Common myeloid progenitor, CD34-positive (primary cell): ENCODE measurements at places on chromosomes 7 and 10.

DNA sequence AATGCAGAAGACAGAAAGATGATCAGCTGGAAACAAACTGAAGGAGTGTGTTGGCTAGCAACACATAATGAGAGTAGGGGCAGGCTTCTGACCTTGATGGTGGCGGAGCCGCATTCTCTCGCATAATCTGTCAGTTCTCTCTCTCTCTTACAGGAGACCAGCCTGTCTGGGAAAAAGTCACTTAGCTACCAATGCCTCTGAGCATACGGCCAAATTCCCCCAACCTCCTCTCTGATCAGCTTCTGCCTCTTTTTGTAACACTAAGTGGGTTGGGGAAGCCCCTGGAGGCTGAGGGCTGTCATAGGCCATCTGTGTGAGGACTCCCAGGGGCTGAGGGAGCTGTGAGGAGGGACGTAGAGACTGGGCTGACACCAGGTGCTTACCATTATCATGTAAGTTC, 104.6 kb downstream of the HIPK2 start:
- no peaks in the 10 kb centered on the region for H3K27me3 ChIP-seq
- H3K27ac ChIP-seq = no peak overlapping the region
- peak; percentile 22 for DNase-seq
- H3K4me3 ChIP-seq = no peak overlapping the region
- no peaks in the 10 kb centered on the region for H3K36me3 ChIP-seq

- no peaks in the 10 kb centered on the region for H3K36me3 ChIP-seq
- DNase-seq = no peak
Measured at GRCh38 chr10:2834214-2834613, 233.1 kb upstream of the PFKP start.

DNA sequence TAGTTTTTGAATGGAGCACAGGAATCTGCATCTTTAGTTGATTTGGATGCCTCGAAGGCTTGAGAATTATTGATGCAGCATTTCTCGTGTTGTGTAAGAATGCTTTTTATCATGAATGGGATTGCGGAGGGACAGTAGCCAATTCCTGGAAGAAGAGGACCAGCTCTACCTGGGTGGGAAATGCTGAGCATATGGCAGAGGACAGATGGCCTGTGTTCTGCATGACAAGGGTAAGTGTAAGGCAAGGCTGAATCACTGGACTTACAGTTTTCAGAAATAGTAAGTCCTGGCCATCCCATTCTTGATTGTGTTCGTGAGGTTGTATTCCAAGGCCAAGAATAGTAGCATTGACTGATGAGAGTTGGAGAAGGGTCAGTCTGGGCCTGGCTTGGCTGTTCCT, 15.9 kb downstream of the RP9 start:
- DNase-seq = no peak
- no peak overlapping the region for H3K27ac ChIP-seq
- no peaks in the 10 kb centered on the region for H3K27me3 ChIP-seq
- H3K4me3 ChIP-seq = no peak overlapping the region
- peaks cover 12% of the 10 kb centered on the region for H3K36me3 ChIP-seq

- DNase-seq = no peak
- no peak overlapping the region for H3K27ac ChIP-seq
- no peaks in the 10 kb centered on the region for H3K36me3 ChIP-seq
- no peak overlapping the region for H3K4me3 ChIP-seq
Measured at GRCh38 chr10:128576943-128577670, 450.9 kb upstream of the MKI67 start.

DNA sequence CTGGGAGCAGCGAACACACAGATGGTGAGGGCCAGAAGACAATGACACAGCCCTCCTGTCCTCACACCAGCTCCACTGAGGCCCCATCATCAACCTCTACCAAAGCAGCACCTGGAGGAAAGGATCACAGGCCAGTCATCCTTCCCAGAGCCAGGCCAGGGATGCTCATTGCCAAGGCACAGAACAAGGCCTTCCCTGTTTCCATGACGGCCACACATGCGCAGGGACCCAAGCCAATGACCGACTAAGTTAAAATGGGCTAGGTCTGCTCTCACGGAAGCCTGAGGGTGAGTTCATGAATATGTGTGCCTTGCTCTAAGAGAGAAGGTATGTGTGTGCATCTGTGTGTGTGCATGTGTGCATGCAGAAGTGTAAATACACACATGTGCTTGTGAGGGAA, 39.6 kb downstream of the COBL start:
- no peak overlapping the region for H3K4me3 ChIP-seq
- no peaks in the 10 kb centered on the region for H3K4me1 ChIP-seq
- H3K27me3 ChIP-seq = no peaks in the 10 kb centered on the region

GRCh38 chr10:11625019-11625735, 13.7 kb upstream of the USP6NL start:
- DNase-seq = peak; percentile 57
- H3K27me3 ChIP-seq = no peaks in the 10 kb centered on the region
- no peak overlapping the region for H3K4me3 ChIP-seq
- H3K36me3 ChIP-seq = no peaks in the 10 kb centered on the region
- H3K4me1 ChIP-seq = peaks cover 3% of the 10 kb centered on the region
- no peak overlapping the region for H3K27ac ChIP-seq

DNA sequence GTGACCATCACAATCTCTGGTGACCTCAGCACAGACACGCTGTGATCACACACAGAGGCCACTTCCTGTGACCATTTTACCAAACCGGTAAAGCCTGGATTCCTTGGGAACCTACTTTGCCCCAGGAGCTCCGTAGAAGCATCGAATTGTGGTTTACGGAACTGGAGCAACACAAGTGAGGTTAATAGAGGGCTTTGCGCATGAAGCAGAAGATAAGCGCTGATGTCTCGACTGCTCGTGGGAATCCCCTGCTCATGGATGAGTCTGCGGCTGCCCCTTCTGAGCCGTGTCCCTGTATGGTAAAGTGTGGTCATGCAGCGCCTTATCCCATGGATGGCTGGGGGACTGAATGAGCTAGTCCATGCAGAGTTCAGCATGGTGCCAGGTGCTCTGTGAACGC, 53.6 kb downstream of the VIPR2 start:
- no peak overlapping the region for H3K27ac ChIP-seq
- no peaks in the 10 kb centered on the region for H3K4me1 ChIP-seq
- DNase-seq = no peak
- no peak overlapping the region for H3K4me3 ChIP-seq

DNA sequence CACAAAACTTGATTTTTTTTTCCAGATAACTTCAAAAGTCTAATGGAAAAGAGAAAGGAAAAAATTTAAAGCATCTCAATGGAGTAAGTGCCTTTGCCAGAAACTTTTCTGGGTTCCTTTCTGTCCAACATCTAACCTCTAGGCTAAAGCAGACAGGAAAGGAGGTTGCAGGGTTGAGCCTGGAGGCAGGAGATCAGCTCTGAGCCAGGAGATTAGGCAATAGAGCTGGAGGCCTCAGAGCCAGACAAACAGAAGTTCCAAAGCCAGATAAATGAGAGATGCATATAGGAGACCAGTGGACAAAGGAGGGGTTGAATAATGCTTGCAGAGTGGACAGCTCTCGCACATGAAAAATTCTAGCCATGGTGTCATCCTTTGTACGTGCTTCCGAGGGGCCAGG, 42.9 kb downstream of the CHN2 start:
- no peak for DNase-seq
- no peaks in the 10 kb centered on the region for H3K4me1 ChIP-seq
- no peak overlapping the region for H3K4me3 ChIP-seq
- H3K27me3 ChIP-seq = no peaks in the 10 kb centered on the region

- no peak overlapping the region for H3K27ac ChIP-seq
- no peak for DNase-seq
- H3K4me1 ChIP-seq = no peaks in the 10 kb centered on the region
- H3K36me3 ChIP-seq = no peaks in the 10 kb centered on the region
- H3K4me3 ChIP-seq = no peak overlapping the region
Measured at GRCh38 chr7:155166108-155166507, 96.0 kb downstream of the HTR5A start.

- peaks cover 4% of the 10 kb centered on the region for H3K36me3 ChIP-seq
- no peak overlapping the region for H3K27ac ChIP-seq
- DNase-seq = no peak
- no peaks in the 10 kb centered on the region for H3K27me3 ChIP-seq
- H3K4me3 ChIP-seq = no peak overlapping the region
Measured at GRCh38 chr7:94512735-94513564, 3.3 kb downstream of the CASD1 start.

GRCh38 chr7:158384746-158385145, 202.9 kb downstream of the PTPRN2 start:
- no peaks in the 10 kb centered on the region for H3K36me3 ChIP-seq
- H3K27me3 ChIP-seq = no peaks in the 10 kb centered on the region
- no peak overlapping the region for H3K27ac ChIP-seq
- no peak overlapping the region for H3K4me3 ChIP-seq
- no peak for DNase-seq

DNA sequence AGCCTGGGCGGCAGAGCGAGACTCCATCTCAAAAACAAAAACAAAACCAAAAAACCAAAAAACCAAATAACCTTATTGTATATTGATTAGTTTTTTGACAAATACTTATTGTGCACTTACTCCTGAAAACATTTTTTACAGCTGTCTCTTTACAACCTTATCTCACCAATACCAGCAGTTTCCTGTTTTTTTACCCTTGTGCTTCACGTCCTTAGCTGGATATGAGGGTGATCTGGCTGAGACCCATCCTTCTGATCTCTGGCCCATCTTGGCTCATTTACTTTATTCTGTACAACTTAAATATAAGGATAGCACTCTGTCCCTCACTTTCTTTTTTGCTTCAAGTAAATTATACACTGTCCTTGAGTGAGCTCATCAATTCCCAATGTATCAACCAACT, 104.6 kb upstream of the DNAJB12 start:
- H3K4me3 ChIP-seq = no peak overlapping the region
- peak; percentile 86 for DNase-seq
- no peaks in the 10 kb centered on the region for H3K27me3 ChIP-seq
- H3K36me3 ChIP-seq = no peaks in the 10 kb centered on the region

GRCh38 chr10:86931872-86932271, 25.5 kb downstream of the MMRN2 start:
- no peaks in the 10 kb centered on the region for H3K27me3 ChIP-seq
- no peaks in the 10 kb centered on the region for H3K36me3 ChIP-seq
- no peak overlapping the region for H3K27ac ChIP-seq
- H3K4me3 ChIP-seq = no peak overlapping the region

DNA sequence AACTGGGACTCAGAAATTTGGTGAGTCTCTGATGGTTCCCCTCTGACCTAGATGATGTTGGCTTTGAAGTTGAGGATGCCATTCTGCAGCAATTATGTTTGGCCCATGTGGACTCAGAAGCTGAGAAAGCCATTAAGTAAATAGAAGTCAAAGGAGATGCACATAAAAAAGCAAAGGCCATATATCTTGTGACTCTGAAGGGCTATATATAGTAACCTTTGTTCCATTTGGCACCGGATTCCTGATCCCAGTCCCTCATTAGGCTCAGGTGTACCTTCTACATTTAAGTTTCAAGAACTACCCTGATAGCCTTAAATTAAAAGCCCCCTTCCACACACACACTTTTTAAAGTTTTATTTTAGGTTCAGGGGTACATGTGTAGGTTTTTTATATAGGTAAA, 50.0 kb upstream of the PDK4 start:
- DNase-seq = no peak
- no peak overlapping the region for H3K27ac ChIP-seq
- H3K4me3 ChIP-seq = no peak overlapping the region
- H3K27me3 ChIP-seq = no peaks in the 10 kb centered on the region
- H3K4me1 ChIP-seq = no peaks in the 10 kb centered on the region
- no peaks in the 10 kb centered on the region for H3K36me3 ChIP-seq

DNA sequence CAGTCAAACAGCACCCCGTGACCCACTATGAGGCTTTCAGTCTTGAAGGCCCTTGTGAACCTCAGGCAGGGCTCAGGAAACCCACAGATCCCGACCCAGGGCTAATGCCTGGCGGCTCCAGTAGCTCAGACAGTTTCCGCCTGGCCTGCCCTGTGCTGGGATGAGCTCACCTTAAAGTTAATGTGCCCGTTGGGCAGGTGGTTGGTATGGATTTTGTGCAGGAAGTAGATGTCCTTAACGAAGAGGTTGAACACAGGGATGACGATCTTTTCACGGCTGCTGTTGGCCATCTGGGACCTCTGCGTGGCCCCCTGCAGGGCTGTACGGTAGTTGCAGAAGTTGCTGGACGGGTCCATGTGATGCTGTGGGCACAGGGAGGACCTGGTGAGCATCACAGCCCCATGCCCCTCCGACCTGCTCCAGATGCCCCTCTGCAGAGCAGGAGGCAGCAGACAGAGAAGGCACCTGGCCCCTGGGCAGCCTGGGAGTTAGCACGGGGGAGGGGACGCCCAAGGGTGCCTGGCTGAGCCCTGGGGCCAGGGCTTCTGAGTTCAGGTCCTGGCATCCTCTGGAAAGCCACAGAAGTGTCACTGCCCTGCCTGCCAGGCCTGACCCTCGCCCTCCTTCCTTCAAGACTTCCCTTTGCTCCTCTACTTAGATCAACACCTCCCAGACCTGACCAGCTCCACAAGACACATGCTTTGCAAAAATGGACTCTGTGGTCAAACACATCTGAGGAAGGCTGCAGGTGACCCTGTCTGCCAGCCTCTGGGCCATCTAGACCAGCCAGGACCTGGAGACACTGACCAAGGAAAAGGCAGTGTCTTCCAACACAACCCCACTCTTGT, 59.8 kb downstream of the CSGALNACT2 start:
- H3K4me3 ChIP-seq = no peak overlapping the region
- H3K27me3 ChIP-seq = no peaks in the 10 kb centered on the region
- peaks cover under 1% of the 10 kb centered on the region for H3K36me3 ChIP-seq
- peaks cover 17% of the 10 kb centered on the region for H3K4me1 ChIP-seq

DNA sequence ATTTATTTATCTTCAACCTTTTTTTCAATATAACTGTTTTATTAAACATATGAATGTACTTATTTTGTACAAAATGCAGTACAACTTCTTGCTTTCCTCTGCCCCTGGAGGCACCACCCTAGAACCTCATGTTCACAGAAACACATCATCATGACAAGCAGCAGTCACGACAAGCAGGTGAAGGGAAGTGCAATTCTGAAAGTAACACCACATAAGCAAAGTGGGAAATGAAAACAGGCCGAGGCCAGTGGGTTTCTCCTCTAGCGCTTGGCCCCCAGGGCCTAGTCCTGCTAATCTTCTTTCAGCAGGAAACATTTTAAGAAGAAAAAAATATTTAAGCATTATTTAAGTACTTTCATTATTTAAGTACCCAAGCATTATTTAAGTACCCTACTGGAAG, 598.1 kb downstream of the SH2D4B start:
- no peak for DNase-seq
- no peak overlapping the region for H3K4me3 ChIP-seq
- H3K36me3 ChIP-seq = no peaks in the 10 kb centered on the region
- H3K27ac ChIP-seq = no peak overlapping the region
- no peaks in the 10 kb centered on the region for H3K4me1 ChIP-seq
